Activated naive CD4-positive, alpha-beta T cell treated with Interleukin-2 at 50 U/mL for 16 hours (primary cell): ENCODE measurements at places on chromosomes 7 and 10.

DNA sequence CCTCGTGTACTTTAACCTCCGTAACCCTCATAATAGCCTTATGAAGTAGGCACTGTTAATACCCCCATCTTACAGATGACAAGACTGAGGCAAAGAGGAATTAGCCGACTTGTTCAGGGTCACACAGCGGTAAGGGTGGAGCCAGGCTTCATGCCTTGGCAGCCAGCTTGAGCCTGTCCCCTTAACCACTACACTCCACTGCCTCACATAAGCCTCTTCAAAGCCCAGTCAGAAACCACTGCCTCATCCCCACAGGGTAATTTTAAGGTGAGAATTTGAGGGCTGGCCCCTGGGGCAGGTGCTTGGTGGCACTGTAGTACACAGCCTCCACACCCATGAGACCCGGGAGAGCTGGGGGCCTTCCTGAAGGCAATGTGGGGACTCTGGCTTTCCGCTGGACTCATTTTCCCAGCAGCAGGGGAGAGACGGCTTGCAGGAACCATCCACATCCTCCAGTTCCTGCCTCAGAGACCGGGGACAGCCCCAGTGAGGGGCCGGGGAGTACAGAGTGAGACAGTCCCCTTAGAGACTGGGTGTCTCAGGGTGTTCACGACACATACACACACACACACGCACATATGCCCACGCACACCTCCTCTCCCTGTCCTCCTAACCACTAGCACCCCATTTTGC lies 7.6 kb upstream of the C10orf105 start:
- peak; percentile 68 for DNase-seq

GRCh38 chr7:8037151-8037550 lies 68.6 kb downstream of the GLCCI1 start:
- no peak for DNase-seq

DNA sequence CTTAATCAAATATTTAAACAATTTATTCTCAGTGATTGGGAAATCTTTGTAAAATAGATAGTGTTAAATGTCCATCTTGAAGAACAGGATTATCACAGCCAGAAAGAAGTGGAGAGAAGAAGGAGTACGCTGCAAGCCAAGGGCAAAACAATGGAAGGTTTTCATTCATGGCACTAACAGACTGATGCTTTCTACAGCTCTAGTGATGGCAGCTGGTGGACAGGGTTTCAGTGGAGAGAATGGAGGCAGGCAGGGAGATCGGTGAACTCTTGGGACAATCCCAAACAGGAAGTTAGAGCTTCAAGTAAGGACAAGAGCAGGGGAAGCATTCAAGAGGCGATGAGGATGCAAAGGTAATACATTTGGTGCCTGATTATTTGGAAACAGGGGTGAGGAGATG lies 207.0 kb downstream of the JAZF1 start:
- DNase-seq: no peak

GRCh38 chr7:103609778-103610177 lies 163.8 kb upstream of the SLC26A5 start:
- DNase-seq: no peak

DNA sequence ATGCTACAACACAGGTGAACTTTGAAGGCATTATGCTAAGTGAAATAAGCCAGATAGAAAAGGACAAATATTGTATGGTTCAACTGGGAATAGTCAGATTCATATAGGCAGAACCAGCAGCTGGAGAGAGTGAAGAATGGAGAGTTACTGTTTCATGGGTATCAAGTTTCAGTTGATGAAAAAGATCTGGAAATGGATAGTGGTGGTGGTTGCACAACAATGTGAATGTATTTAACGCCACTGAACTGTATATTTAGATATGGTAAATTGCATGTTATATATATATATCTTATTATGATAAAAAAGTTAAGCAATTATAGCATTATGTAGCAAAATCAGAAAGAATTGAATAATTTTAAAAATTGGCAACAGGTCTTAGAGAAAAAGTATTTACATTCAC lies 3.9 kb downstream of the LMBR1 start:
- no peak for DNase-seq

GRCh38 chr7:36663481-36663880 lies 60.8 kb downstream of the AOAH start:
- no peak for DNase-seq

- no peak for DNase-seq
Observed at GRCh38 chr10:129966370-129966888, 2.4 kb upstream of the EBF3 start.

GRCh38 chr7:126698909-126699308 lies 553.8 kb downstream of the GRM8 start:
- DNase-seq: no peak

DNA sequence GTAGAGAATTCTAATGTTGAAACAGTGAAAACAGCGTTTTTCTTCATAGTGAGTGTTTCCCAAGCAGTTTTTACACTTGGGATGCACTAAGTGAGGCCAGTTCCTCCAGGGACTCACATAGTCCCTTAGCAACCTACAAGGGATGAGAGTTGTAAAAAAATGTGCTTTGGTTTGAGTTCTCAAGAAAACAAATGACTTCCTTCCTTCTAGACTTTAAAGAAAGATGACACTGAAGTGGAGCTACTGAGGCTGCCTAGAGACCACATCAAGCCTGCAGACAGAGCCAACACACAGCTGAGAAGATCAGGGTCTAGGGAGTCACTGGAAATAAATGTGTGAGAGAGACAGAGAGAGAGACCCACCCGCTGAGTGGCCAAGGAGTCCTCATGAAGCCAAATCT lies 264.4 kb downstream of the TNS3 start:
- DNase-seq: no peak

GRCh38 chr7:78686189-78686588 lies 767.3 kb downstream of the MAGI2 start:
- DNase-seq: no peak

DNA sequence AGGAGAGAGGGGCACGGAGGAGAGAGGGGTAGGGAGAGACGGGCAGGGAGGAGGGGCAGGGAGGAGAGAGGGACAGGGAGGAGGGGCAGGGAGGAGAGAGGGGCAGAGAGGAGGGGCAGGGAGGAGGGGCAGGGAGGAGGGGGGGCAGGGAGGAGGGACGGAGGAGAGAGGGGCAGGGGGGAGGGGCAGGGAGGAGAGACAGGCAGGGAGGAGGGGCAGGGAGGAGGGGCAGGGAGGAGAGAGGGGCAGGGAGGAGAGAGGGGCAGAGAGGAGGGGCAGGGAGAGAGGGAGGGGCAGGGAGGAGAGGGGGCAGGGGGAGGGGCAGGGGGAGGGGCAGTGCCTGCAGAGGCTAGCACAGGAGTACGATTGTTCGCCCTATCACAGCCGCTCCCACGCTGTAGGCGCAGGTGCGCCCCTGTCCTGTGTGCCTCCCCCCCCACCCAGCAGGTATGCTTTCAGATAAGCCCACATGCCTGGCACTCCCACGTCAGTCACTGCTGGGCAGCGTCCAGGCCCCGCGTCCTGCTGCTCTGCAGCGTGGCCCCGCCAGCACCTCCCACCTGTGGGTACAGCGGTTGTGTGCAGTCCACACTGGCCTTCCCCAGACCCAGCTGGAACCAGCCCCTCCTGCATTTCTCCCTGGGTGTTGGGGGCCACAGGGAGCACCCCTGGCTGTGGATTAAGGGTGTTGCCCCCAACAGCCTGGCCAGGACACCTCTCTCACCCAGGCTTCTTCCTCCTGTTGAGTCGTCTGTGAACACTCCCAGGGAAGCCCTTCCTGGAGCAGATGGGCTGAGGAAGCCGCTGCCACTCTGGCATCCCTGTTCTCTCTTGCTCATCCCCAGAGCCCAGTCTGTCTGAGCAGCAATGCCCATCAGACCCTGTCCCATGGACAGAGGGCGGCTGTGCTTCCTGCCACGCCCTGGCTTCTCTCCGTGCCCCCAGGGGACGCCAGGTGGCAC lies 10.8 kb downstream of the NKX6-2 start:
- no peak for DNase-seq

- no peak for DNase-seq
Observed at GRCh38 chr7:150857276-150858055, 5.1 kb downstream of the AOC1 start.

DNA sequence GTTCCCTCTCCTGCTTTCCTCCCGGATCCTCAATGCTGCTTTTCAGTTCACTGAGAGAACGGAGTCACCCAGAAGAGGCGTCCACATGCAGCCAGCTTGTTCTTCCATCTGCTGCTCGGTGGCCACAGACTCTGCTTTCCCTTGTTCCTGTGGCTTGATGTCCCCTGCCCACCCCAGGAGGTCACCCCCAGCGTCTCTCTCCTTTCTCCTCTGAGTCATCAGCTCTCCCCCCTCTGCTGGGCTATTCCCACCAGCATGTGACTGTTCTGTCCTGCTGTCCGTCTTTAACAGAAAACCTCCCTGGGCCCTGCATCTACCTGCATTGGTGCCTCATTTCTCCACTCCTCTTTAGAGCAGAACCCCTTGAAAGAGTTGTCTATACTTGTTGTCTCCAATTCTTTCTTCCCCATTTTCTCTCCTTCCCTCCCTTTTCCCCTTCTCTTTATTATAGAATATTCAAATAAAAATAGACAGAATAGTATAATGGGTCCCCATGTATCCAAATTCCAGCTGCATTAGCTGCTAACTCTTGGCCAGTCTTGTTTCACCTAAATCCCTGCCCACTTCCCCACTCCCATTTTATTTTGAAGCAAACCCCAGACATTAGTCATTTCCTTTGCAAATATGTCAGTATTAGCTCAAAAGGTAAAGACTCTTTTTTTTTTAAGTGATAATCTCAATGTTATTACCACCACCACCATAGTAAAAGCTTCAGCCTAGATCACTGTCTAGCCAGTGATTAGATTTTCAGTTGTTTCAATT lies 4.1 kb downstream of the ZNF282 start:
- DNase-seq: no peak

GRCh38 chr10:48271047-48271730 lies 3.3 kb downstream of the FRMPD2 start:
- no peak for DNase-seq

DNA sequence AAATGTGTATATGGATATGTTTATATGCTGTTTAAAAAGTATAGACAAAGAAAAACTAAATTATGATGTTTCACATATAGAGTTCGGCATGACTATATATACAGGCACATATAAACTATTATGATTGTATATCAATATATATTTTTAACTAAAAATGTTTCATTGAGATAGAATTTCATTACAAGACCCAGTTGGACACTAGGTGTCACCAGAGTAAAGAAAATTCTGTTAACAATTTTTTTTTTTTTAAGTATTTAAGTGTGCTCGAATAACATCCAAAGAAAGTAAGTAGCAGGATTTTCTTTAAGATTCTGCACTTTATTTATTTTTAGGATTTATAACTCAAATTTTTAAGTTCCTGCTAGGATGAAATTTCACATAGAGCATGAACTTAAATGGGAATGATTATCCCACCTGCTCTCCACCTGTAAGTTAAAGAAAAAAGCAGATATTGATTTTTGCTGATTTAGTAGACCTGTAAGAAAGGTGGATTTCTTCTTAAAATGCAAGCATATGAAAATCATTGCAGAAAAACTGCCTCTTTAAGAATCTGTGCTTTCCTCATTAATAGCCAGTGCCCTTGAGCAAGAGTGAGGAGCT lies 961.5 kb downstream of the PCDH15 start:
- no peak for DNase-seq

GRCh38 chr10:11218395-11218794 lies 200.7 kb downstream of the CELF2 start:
- DNase-seq: peak; percentile 51

DNA sequence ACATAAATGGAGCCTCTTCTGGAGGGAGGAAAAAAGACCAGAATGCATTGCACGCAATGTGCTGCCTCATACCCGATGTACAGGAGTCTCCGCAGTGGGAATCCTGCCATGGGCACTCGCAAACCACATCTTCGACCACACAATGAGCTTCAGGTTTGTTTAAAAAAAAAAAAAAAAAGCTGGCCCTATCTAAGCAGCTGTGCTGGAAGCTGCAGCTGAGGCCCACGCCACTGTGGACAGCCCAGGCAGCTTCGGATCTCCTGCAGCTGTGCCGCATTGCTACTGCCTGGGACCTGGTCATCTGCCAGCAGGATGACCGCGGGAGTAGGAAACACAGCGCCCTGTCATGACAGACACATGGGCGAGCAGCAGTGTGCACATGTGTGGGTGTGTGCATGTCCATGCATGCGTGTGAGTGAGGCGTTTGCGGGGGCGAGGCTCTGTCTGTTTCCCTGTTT lies 26.0 kb downstream of the EN2 start:
- DNase-seq: no peak

DNA sequence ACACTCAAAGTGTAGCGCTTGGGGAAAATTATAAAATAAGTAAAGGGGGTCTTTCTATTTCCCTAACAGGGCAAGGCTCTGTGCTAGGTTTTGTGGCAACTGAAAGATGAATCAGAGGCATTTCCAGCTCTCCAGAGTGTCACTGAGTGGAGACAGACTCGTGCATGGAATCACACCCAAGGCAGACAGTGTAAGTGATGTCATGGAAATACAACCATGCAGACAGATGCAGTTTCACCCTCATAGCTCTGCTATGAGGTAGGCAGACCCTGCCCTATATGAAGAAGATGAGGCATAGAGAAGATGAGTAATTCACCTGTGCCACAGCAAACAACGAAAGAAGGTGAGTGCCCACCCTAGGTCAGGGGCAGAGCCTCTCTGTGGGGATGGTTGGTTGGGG lies 57.2 kb upstream of the PITRM1 start:
- no peak for DNase-seq

DNA sequence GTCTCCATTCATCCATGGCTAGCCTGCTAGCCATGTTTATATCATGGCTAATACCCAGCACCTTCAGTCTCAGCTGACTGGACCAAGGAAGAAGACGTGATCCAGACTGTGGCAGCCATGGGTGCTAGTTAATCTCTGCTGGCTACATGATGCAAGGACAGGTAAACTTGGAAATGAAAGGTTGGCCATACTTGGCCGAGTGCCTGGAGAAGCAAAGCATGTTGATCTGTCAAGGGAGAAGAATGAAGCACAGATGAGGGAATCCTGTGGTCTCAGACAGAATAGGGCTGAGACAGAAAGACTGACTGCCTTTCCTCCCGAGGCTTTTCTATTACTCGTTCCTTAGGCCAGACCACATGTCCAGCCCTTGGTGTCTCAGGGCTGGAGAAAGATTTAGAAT lies 41.1 kb downstream of the CPVL start:
- DNase-seq: no peak
